Mesendoderm (in vitro differentiated cells): ENCODE measurements at places on chromosomes 6 and 20.
A peak's percentile ranks its signal among the peaks of the same experiment; 100 is the strongest.

- peak; percentile 52 for DNase-seq
- H3K4me3 ChIP-seq = no peak overlapping the region
- no peaks in the 10 kb centered on the region for H3K27me3 ChIP-seq
- H3K27ac ChIP-seq = no peak overlapping the region
- no peaks in the 10 kb centered on the region for H3K36me3 ChIP-seq
- no peaks in the 10 kb centered on the region for H3K4me1 ChIP-seq
Measured at GRCh38 chr6:21731411-21732031, 138.0 kb downstream of the SOX4 start.

DNA sequence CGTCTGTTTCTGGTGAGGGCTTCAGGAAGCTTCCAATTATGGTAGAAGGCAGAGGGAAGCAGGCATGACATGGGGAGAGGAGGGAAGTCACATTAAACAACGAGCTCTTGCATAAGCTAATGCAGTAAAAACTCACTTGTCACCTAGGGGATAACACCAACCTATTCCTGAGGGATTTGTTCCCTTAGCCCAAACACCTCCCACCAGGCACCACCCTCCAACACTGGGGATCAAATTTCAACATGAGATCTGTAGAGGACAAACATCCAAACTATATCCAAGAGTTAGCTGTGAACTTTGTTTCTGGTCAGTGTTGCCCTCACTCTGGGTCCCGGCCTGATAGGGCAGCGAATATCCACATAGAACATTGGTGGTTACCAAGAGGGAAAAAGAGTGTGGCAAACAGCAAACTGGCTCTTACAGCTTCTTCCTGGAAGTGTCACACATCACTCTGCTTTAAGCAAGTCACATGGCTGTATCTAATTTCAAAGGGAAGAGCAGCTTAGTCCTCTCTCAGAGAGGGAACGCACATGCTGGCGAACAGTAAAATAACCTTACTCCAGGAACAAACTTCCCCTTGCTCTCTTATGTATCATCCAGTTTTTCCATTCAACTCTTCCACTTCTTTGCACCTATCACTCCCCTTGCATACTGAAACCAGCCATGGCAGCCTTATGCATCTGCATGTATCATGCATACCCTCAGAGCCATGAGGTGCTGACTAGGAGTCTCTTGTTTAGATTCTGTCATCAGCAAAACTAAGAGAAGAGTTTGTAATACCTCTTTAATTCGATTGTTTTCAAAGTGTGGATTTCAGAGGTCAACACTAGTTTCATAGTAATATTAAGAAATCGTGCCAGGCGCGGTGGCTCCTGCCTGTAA, 4.8 kb upstream of the MOCS1 start:
- no peak overlapping the region for H3K4me3 ChIP-seq
- H3K36me3 ChIP-seq = no peaks in the 10 kb centered on the region
- H3K4me1 ChIP-seq = no peaks in the 10 kb centered on the region
- H3K27ac ChIP-seq = no peak overlapping the region
- peak; percentile 39 for DNase-seq
- H3K27me3 ChIP-seq = no peaks in the 10 kb centered on the region

DNA sequence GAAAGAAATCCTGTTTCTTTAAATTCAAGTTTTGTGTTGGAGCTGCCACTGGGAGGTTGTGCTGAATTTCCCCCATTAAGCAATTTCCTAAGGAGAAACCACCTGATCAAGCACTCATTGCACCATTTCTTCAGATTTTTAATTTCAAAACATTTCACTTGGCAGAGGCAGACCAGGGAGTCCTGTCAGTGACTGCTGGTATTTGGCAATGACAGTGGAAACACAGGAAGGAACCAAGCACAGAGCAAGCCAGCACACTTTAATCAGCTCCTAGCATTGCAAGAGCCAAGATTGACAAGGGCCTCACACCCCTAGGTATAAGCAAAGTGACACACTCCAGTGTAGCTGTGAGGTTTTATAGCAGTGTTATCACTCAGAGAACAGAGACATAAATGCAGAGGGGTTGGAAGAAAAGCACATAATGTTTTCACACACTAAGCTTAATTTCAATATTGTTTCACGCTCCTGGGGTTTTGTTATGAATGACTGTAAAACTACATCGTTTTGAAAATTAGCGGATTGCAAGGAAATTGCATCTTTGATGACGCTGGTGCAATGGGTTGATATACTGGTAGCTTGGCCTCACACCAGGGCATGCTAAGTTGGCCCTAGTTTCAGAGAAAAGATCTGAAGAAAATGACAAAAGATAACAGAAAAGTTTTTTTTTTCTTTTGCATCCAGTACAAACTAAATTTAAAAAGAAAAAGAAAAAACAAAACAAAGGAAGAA, 768.4 kb downstream of the TFAP2A start:
- peak; percentile 10 for DNase-seq
- no peaks in the 10 kb centered on the region for H3K4me1 ChIP-seq
- H3K27me3 ChIP-seq = no peaks in the 10 kb centered on the region
- no peaks in the 10 kb centered on the region for H3K36me3 ChIP-seq
- no peak overlapping the region for H3K4me3 ChIP-seq
- no peak overlapping the region for H3K27ac ChIP-seq

- H3K4me3 ChIP-seq = no peak overlapping the region
- no peaks in the 10 kb centered on the region for H3K4me1 ChIP-seq
- peak; percentile 51 for DNase-seq
- H3K36me3 ChIP-seq = peaks cover 1% of the 10 kb centered on the region
- H3K27me3 ChIP-seq = no peaks in the 10 kb centered on the region
Measured at GRCh38 chr6:20483887-20484497, 50.3 kb upstream of the CDKAL1 start.

GRCh38 chr20:35674921-35675320, 10.2 kb upstream of the CPNE1 start:
- no peaks in the 10 kb centered on the region for H3K27me3 ChIP-seq
- no peaks in the 10 kb centered on the region for H3K4me1 ChIP-seq
- H3K36me3 ChIP-seq = peaks cover 4% of the 10 kb centered on the region
- no peak overlapping the region for H3K4me3 ChIP-seq
- H3K27ac ChIP-seq = no peak overlapping the region

DNA sequence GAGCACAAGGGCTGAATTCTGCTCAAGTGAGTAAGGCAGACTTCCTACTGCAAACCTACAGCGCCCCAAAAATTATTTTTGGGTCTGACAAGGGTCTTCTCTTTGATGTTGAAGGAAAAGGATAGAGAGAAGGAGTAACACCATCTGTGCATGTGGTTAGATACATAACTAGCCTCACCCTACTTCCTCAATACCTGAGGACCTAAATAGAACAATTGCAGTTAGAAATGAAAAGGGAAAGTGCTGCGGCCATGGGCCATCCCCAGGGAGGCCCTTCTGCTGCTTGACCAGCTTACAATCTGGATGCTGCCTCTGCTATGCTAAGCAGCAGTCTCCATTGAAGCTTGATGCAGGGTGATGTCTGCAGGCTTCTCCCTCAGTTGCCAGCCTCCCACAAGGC, 63.2 kb upstream of the ARMH2 start:
- no peaks in the 10 kb centered on the region for H3K27me3 ChIP-seq
- H3K27ac ChIP-seq = no peak overlapping the region
- H3K36me3 ChIP-seq = no peaks in the 10 kb centered on the region
- no peak for DNase-seq
- H3K4me3 ChIP-seq = no peak overlapping the region

DNA sequence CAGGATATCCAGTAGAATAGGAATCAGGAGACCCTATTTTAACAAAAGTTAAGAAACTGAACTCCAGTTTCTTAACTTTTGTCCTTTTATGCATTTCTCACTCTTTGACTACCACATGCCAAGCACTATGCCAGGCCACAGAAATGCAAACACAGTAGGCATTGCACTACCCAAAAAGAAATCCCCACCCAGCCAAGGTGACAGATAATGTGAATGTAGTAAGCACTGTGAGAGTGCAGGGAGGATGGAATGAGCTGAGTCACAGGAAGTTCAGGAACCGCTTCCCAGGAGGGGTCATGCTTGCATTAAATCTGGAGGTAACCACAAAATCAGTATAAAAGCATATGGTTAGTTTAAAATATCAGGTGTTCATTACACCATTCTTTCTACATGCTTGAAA, 20.1 kb upstream of the FAM83C start:
- H3K36me3 ChIP-seq = no peaks in the 10 kb centered on the region
- DNase-seq = peak; percentile 86
- no peaks in the 10 kb centered on the region for H3K27me3 ChIP-seq
- H3K4me1 ChIP-seq = peaks cover 3% of the 10 kb centered on the region
- no peak overlapping the region for H3K4me3 ChIP-seq

- H3K36me3 ChIP-seq = no peaks in the 10 kb centered on the region
- no peak overlapping the region for H3K27ac ChIP-seq
- no peak overlapping the region for H3K4me3 ChIP-seq
- H3K4me1 ChIP-seq = no peaks in the 10 kb centered on the region
Measured at GRCh38 chr20:40913224-40914185, 115.1 kb upstream of the TOP1 start.

GRCh38 chr6:163916315-163917081, 502.0 kb downstream of the QKI start:
- no peaks in the 10 kb centered on the region for H3K4me1 ChIP-seq
- no peak for DNase-seq
- H3K36me3 ChIP-seq = no peaks in the 10 kb centered on the region
- no peaks in the 10 kb centered on the region for H3K27me3 ChIP-seq
- no peak overlapping the region for H3K27ac ChIP-seq

DNA sequence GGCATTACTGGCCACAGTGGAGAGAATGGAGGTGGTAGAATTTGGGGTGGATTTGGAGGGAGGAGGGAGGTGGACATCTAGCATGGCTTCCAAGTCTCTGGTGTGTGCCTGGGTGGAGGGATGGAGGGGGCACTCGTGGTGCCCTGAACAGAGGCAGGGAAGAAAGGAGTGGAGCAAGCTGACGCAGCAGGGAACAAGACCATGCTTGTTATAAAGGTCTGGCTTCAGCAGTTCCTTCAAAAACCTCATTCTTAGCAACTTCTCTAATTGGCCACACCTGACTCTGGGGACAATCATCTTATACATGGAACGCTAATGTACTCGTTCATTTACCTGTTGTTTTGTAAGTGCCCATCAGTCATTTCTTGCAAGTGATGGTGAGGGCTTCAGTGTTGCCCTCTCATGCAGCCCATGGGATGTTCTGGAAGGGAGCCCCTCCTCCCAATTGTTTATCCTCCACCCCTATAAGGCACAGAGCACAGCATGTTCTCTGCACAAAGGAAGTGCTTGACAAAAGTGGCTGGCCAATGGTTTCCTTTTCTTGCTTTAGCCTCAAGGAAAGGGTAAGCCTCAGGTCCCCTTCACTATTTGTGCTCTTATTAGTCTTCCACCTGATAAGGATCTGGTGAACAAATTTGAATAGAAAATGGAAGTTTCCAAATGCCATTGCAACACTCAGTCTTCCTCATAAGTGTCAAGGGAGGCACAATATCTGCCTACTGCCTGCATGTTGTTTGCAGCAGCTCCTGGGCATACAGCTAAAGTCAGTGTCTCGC, 39.3 kb downstream of the GFOD1 start:
- DNase-seq = no peak
- no peaks in the 10 kb centered on the region for H3K27me3 ChIP-seq
- H3K4me1 ChIP-seq = peaks cover 2% of the 10 kb centered on the region

DNA sequence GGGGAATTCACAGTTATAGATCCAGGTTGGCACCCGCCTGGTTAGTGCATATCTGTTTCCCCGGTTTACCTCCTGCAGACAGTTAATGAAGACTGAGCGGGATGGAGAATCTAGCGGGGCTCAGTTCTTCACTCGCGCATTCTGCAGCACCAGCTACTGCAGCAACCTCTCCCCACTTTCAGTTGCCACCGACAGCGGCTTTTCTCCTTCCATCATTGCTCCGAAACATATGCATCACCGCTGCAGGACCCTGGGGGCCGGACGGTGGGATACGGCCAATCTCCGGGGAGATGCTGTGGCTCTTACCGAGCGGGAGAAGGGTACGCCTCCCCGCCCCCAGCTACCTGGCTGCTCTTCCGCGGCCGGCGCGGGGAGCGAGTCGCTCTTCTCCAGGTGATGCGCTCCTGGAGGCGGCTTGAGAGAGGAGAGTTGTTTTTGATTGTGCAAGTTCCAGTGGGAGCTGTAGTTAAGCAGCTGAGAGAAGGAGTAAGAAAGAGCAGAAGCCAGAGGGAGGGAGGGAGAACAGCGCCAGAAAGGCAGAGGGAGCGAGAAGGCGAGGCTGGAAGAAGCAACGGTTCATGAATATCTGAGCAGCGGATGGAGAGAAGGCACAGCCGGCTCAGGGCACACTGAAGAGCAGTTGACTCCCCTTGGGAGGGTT, at the start of gene SGK1:
TSS of gene SGK1 (minus strand) at position 642 of the 661 bp plus-strand sequence. CDS start 652 bp downstream, outside the sequence.
- DNase-seq = peak; percentile 62
- H3K4me3 ChIP-seq = no peak within 1 kb of the TSS
- H3K36me3 ChIP-seq = no peaks in the 10 kb centered on the region

- no peaks in the 10 kb centered on the region for H3K27me3 ChIP-seq
- H3K4me3 ChIP-seq = no peak overlapping the region
- no peak overlapping the region for H3K27ac ChIP-seq
- no peaks in the 10 kb centered on the region for H3K36me3 ChIP-seq
- H3K4me1 ChIP-seq = peaks cover 10% of the 10 kb centered on the region
Measured at GRCh38 chr6:126804332-126805064, 314.0 kb upstream of the RSPO3 start.

GRCh38 chr6:4487538-4487937, 288.7 kb upstream of the CDYL start:
- no peaks in the 10 kb centered on the region for H3K36me3 ChIP-seq
- DNase-seq = peak; percentile 67
- H3K27me3 ChIP-seq = no peaks in the 10 kb centered on the region
- H3K4me3 ChIP-seq = no peak overlapping the region

DNA sequence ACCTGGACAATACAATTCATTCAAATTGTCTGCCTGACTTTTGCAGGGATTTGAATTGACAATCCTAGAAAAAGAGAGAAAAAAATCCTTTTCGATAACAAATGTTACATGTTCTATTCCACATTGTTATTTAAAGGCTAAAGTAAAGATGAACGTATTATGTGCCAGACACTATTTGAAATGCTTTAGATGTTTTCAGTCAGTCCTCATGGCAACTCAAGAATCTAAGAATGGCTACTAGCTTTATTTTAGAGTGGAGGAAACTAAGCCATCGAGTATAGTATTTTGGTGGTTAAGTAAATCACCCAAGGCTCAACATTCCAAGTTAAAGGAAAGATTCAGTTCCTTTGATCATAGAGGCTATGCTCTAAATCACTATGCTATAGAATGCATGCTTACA, 558.6 kb upstream of the MAN1A1 start:
- H3K27ac ChIP-seq = no peak overlapping the region
- DNase-seq = no peak
- no peaks in the 10 kb centered on the region for H3K4me1 ChIP-seq
